Breast epithelium (tissue), 4 donors: ENCODE measurements at places on chromosomes 7 and 10. TPM values are rescaled to one million over a fixed set of nuclear protein-coding genes. Genes with fewer than 3 reads are reported as not detected.

LIPM gene
- total RNA-seq: not detected

HHEX gene
- 5.6 TPM for total RNA-seq

- no peak for DNase-seq
Measured at GRCh38 chr7:77661816-77662215, 34.4 kb upstream of the RSBN1L start.

- no peak for DNase-seq
Measured at GRCh38 chr10:34415039-34415438, 400.1 kb downstream of the PARD3 start.

DNA sequence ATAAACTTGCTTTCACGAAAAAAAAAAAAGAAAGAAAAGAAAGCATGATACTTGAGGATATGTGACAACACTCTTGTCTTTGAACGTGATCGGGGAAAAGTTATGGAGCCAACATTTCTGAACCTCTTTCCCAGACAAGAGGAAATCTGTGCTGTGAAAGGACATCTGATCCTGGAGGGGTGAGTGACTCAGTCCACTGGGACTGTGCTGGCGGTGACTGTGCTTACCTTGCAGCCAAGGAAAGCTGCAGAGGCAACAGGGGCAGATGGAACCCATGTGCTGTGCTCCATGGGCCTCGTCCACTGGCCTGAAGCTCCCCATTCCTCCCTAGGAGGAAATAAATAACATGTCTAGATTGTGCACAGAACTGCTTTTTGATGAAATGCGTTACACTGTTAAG lies 116.5 kb upstream of the RAB11FIP2 start:
- no peak for DNase-seq

- DNase-seq: no peak
Measured at GRCh38 chr7:13602036-13602435, 387.4 kb downstream of the ETV1 start.

DNA sequence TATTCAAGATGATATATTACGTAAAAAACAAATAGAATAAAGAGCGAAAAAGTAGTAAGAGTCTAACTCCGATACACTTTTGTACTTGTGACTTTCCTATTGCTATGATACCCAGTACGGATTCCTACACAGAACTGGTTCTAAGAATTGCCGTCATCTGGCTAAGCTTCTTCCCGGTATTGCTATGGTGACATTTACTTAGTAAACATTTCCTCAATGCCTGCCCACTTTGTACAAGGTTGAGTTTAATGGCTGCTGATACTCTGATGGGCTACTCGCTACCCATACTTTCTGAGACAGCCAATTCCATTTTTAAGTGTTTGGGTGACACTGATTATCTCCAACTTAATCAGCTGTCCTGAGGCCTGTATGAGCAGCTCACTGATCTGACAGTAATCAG lies 55.6 kb downstream of the OSBPL3 start:
- DNase-seq: no peak

DNA sequence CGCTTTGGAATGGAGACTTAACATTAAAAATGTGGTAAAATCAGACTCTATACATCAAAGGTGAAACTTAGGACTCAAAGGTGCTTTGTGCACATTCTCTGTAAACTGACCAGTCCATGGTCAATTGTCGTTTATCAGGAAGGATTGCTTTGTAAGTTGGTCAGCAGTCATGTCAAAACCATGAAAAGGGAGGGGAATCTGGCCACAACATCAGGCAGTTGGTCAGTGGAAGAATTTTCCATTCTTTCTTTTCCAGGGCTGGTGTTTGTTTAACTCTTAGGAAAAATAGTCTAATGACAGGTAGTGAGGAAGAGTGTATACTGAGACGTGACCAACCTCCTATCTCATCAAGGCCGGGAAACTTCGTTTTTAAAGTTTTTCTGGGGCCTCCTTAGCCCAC lies 226.5 kb downstream of the ADK start:
- DNase-seq: no peak

- no peak for DNase-seq
Measured at GRCh38 chr10:4285121-4285520, 500.1 kb upstream of the KLF6 start.

DNA sequence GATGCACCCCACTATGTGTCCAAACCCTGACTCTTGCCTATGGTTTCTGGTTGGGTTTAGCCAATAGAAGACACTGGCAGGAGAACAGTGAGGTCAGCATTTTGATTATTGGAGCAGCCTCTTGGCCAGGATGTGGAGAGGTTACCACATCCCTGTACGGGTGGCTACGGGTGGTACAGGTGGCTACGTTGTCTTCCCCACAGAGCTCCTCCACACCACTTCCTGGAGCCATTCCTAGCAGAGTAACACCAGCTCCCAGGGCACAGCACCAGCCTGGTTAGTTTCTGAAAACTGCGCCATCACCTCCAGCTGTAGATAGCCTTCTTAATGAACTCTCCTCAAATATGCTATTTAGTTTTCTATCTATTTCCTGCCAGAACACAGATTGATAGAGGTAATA lies 445.2 kb downstream of the INHBA start:
- no peak for DNase-seq

DNA sequence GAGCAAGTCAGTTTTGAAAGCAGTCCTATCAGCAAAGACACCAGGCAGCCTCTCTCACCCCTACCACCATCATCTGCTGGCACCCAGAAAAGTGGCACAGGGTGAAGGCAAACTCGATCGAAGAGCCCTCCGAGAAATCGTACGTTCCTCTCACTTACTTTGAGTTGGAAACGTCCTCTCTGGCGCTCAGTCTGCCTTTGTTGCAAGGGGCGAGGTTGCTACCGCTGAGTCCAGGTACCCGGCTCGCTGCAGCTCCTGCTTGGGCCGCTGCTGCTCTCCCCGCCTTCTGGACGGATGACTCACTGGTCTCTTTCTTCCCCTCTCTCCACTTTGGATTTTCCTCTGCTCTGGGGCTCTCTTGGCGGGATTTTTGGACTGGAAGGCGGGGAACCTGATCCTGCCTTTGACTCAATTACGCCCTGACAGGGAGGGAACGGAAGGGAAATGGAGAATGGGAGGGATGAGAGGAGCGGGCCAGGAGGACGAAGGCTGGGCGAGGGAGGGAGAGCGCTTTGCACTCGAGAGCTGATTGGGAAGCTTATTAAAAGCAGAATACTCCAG lies at the start of gene PTN:
TSS of gene PTN (minus strand) at position 453 of the 561 bp plus-strand sequence. CDS start 88,760 bp downstream, outside the sequence.
- no peak for DNase-seq

DNA sequence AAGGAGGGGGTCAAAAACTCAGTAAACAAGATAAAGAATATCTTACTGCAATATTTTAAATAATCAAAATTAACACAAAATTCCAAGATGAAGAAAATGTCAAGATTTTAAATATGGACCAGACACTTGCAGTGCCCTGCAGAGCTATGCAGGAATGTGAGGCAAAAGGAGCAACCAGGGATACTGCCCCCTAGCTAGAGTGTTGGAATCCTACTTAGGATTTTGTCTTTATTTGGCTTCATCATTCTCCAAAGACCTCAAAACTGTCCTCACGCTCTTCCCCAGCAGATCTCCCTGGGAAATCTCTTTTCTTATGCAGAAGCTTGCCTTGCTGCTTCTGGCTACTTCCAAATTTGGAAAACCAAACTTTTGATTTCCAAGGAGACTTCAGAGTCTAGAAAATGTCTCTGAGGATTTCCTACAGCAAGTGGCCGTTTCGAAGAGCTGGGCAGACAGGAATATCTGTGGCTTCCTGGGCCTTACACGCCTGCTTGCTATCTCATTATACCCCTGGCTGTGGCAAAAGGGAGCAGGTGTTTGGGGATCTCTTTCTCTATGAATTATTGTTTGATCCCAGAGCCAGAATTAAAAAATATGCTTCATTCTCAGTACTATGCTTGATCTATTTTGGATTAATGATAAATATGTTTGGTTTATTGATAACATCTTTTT lies 232.2 kb upstream of the BMPER start:
- DNase-seq: no peak

DNA sequence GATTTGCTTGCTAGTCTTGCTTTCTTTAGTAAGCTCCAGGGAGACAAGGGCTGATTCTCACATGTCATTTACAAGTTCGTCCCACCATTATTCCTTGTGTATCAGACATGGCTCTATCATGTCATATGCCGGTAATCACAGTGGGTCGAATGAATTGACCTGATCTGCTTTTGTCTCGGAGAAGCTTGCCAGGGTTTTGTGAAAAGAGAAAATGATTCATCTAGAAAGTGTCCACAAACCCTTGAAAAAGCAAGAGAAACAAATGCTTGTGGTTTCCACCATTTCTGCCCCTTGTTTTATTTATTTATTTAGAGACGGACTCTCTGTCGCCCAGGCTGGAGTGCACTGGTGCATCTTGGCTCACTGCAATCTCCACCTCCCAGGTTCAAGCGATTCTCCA lies 278.5 kb downstream of the TCF7L2 start:
- DNase-seq: no peak

DNA sequence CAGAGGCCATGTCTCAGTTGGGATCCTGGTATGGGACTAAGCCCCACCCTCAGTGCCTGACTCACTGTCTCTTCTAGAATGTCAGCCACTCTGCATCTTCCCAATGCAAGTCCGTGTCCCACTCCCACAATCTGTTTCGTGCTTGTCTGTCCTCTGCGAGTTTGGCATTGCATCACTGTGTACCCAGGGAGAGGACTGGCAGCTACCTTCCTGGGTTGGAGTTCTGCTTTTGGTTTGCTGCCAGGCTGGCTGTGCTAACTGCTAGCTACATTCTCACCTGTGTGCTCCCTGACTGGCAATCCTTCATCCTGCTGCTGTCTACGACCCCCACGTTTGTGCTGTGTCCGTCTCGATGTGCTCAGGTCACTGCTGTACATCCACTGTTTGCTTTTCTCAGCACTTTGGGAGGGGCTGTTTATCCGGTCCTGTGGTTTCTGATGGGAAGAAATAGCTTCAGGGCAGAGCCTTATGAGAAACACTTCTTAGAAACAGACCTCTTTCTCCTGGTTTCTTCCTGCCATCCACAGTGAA lies 56.0 kb upstream of the GLI3 start:
- DNase-seq: peak; percentile 73

- DNase-seq: no peak
Measured at GRCh38 chr7:129188892-129189660, 643 bp downstream of the SMO start.

DNA sequence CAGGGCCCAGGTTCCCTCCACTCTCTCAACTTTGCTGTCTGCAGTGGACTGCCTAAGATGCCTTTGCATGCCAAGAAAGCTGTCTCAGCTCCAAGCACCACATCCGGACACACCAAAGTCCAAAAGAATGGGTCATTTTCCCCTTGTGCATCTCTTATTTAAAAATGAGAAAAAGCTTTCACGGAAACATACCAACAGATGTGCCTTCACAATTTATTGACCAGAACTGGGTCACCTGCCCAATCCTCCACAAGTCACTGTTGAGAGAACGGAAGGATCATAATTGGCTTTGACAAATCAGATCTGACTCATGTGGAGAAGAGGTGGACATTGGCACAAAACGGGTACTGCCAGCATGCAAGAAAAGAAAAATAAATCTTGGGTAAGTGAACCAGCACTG lies 258.3 kb downstream of the SNX13 start:
- no peak for DNase-seq

DNA sequence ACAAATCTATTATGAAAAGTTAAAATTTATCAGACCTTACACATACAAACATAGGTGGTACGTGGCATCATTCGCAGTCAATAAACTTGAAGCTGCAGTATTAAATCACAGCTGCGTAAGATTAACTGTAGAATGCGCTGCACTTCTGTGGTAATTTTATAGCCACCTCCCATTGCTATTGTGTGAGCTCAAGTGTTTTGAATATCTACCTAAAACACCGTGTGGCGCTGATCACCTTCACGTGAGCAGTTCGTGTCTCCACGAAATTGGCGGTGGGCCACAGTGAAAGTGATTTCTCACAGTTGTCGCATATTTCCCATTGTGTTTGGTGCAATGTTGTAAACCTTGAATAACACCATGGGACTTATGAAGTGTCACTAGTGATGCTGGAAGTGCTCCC lies 102.8 kb downstream of the PLPP4 start:
- DNase-seq: no peak

FZD1 gene
- 11.0 TPM for total RNA-seq

DNA sequence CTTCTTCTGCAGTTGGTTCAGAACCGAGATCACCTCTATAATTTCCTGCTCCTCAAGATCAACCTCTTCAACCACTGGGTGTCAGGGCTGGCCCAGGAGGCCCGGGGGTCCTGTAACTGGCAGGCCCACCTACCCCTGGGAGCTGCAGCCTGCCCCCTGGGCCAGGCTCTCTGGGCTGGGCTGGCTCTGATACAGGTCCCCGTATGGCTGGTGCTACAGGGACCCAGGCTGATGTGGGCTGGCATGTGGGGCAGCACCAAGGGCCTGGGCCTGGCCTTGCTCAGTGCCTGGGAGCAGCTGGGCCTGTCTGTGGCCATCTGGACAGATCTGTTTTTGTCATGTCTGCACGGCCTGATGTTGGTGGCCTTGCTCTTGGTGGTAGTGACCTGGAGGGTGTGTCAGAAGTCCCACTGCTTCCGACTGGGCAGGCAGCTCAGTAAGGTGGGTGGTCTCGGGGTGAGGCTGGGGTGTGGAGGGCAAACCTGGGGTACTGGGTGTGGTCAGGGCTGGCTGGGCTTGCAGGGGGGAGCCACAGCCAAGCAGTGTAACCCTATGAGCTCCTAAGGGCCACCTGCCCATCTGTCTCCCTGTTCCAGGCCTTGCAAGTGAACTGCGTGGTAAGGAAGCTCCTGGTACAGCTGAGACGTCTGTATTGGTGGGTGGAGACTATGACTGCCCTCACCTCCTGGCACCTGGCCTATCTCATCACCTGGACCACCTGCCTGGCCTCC lies 4.2 kb downstream of the TMEM270 start:
- DNase-seq: no peak

- no peak for DNase-seq
Measured at GRCh38 chr10:23351926-23352519, 7.4 kb upstream of the C10orf67 start.

DNA sequence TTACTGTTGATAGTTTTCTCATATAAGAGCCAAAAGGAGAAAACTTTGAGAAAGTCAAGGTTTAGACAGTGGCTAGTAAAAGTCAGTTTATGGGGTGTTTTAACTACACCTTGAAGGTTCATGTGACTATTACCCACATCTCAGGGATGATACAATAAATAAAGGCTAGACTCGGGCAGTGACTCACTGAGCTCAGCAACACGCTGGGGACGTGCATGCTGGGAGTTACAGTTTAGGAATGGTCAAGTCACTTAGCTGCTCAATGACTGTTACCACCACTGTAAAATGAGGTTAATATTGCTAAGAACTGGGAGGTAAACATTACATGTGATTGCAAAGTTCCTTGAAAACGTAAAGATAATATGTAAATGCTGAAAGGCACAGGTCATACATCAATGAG lies 1254.4 kb upstream of the PHF14 start:
- DNase-seq: no peak

- DNase-seq: no peak
Measured at GRCh38 chr10:47316131-47316530, 6.1 kb upstream of the GDF2 start.

VPS37D gene
- total RNA-seq: 3.8 TPM

- DNase-seq: no peak
Measured at GRCh38 chr7:75738604-75738974, at the start of gene HIP1. HIP1 (minus strand) TSS chr7:75738941; CDS start chr7:75738920, 21 bp downstream.

CALHM3 gene
- not detected for total RNA-seq

GRCh38 chr7:55565681-55566080 lies 6.6 kb downstream of the VOPP1 start:
- DNase-seq: no peak
